ENCODE measurements at places on chromosomes 2 and 18.

DNA sequence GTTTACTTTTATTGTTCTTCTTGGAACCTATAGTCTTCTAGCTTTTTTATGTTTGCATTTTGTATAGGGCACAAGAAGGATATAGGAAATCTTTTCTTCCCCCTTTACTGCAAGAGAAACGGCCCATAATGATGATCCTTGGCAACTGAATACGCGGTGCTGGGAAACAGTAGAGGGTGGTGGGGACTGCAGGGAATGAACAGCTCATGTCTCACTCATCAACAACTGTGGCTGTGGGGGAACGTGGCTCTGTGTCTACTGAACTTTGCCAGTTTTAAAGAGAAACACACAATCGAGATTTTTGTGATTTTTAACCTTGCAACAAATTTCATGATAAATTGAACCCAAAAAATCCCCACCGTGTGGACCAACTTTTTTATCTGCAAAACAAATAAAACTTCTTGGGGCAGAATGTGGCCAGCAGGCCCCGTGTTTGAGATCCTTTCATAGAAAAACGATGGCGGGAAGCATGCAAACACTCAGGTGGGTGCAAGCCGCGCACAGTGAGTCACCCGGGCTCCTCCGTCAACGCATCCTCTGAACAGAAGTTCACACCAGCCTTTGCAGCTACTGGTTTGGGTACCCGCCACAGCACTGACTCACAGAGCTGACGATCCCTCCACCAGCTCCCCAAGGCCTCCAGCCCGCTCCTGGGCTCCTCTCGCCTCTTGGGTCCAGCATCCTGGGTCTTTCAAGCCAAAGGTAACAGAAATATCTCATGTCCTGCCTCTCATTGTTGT is 149.3 kb downstream of the COL6A3 start:
- DNase-seq: no peak

DNA sequence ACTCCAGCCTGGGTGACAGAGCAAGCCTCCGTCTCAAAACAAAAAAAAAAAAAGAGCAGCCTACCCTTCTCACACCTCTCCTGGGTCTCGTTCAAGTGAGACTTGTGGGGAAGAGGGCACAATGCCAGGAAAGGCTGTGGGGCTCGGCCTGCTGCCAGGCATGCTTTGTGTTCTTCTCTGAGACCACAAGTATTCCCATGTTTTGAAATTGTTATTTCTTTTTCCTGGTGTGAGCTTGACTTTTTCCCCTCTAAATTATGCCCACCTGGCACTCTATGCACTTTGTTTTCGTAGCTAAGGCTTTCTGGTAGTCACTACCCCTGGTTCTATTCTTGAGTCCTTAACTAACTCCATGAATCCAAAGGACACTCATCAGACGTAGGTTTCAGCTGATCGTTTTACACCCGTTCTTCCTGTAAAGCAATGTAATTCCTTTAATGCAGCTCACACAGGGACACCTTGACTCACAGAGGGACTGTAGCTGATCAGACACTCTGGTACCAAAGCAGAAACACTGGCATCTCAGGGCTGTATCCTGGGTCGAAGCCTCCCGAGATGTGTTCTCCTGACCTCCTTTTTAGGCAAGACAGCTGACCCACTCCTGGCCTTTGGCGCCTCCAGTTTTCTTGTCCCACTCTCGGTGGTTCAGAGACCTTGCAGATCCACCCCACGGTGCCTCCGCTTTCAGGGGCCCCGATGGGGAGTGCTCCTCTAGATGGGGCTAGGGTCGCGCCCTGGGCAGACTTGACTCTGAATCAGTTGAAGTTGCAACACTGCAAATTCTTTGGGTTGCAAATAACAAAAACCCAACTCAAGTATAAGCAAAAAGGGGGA is 193.3 kb upstream of the AGAP1 start:
- DNase-seq: no peak

GRCh38 chr2:107999158-107999557 is 12.8 kb downstream of the SLC5A7 start:
- no peak for DNase-seq

- DNase-seq: no peak
Measured at GRCh38 chr2:47177043-47177565, 22.0 kb upstream of the STPG4 start.

DNA sequence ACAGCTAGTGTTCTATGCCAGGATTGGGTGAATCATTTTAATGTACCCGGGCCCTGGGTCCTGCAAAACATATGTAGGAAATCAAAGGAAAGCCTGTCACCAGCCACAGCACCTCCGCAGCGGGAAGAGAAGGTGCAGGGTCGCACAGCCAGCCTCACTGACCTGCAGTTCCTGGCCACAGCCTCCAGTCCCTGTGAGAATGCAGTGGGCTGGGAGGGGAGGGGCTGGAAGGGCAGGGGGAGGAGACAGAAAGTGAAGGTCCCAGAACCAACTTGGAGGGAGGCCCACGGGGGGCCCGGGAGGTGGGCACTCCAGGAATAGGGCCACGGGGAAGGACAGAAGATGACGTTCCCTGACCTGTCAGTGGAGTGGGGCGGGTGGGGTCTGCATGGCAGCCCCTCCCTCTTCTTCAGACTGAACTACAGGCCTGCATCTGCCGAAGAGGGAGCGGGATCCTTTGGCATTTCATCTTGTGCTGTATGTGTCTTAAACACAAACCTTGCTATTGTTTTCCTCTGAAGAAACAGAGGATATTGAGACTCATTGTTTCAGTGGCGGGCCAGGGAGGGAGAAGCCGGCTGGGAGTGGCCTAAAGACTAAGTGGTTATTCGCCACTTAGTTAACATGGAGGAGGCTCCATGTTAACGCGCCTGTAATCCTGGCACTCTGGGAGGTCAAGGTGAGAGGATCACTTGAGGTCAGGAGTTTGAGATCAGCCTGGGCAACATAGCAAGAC is 7.5 kb downstream of the MAL start:
- no peak for DNase-seq

GRCh38 chr2:210541290-210541902 is 15.0 kb upstream of the CPS1 start:
- no peak for DNase-seq

- no peak for DNase-seq
Measured at GRCh38 chr2:102340778-102341177, 14.8 kb upstream of the IL18R1 start.

GRCh38 chr2:127623388-127624319 is 22.3 kb upstream of the GPR17 start:
- DNase-seq: no peak

GRCh38 chr2:22525681-22526080 is 859.3 kb upstream of the KLHL29 start:
- no peak for DNase-seq

- DNase-seq: no peak
Measured at GRCh38 chr2:47300609-47301276, 102.2 kb upstream of the MSH2 start.

DNA sequence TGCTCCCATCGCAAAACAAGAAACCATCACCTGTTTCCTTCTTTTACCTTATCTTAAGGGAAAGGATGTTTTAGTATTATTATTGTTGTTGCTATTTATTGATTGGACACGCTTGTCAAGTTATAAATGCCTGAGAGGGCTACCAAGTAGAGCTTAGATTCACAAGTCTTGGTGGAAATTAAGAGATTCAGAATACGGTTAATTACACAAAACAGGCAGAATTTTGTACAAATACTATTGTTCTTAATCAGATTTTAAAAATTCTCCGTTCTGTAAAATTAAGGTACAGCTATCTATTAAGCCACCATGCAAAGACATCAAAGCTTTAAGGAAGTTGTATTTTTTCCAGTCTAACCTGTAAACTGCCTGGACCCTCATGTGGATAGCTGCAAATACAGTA is 1.1 kb upstream of the ZNF521 start:
- DNase-seq: no peak

GRCh38 chr2:3168230-3168891 is 209.3 kb downstream of the EIPR1 start:
- no peak for DNase-seq

DNA sequence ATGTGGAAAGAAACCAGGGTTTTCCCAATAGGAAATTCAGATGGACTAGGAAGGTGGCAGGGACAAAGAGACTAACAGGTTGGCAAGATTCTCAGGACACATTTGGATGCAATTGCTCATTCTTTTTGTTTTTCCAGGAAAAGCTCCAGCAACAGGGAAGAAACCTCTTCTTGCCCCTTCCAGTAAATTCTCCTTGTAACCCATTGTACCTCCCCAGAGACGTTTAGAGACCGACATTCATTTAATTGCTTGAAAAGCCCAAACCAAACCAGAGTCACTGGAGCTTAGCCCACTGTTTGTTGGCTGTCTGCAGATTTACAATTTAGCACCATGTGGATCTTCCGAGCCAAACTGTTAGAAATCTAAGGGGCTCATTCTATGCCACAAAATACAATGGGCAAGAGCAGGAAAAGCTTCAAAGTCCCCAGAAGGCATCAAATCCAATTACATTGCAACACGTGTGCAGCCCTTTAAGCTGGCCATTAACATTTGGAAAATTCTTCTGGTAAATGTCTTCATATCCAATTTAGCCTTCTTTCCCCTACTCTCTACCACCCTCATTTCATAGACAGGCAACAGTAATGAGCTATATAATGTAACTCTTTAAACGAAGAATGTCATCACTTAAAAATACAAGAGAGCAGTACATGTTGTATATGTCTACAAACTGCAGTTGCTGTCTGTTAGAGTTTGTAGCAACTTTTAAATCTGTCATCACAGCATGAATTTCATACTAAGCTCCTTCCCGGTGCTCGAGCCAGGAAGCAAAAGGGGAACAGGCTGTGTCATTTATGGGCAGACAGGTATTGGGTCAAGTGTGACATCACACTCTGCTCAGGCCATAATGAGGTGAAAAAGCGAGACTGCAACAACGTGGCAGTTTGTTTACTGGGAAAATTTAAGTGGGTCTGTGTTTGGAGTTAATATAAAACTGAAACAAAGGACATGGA is 235.6 kb upstream of the HNRNPA3 start:
- DNase-seq: no peak

GRCh38 chr2:191165176-191165643 is 14.4 kb upstream of the STAT4 start:
- no peak for DNase-seq

- no peak for DNase-seq
Measured at GRCh38 chr18:13161276-13161899, 57.2 kb upstream of the LDLRAD4 start.

- DNase-seq: no peak
Measured at GRCh38 chr2:174585657-174586252, 11.8 kb downstream of the WIPF1 start.

- no peak for DNase-seq
Measured at GRCh38 chr18:40569605-40570004, 1385.4 kb upstream of the PIK3C3 start.

GRCh38 chr2:189933911-189934399 is 128.6 kb downstream of the MSTN start:
- no peak for DNase-seq

- DNase-seq: no peak
Measured at GRCh38 chr2:11102466-11102865, 52.8 kb upstream of the SLC66A3 start.

DNA sequence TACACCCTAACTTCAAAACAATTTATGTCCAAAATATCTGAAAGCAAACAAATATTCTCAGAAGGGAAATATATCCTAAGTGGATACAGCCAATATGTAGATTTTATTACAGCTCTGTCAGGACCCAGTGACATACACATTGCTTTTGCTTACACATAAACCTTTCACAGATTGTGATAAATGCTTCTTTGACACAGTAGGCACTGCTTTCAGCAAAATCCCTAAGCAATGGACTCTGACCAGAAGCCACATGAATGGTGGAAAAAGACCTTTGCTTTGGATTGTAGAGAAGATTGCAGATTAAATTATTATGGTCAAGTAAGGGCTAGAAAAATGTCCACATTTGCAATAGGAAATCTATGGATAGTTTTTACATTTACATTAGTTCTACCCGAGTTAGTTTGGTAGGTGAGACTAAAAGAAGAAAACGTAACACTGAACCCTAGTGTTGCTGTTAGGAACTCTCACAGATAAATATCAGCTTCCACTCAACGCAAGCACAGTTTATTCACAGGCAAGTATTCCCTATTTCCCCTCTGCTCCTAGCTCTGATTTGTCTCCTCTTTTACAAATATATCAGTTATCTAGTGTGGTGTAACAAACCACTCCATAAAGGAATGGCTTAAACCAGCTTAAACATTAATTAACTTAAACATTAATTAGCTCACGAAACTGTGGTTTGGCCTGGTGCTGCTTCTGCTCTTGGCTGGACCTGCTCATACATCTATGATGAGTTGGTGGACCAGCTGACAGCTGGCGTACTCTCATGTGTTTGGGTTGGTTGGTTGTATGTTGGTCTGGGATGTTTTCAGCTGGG is 23.6 kb upstream of the SERPINE2 start:
- DNase-seq: no peak

DNA sequence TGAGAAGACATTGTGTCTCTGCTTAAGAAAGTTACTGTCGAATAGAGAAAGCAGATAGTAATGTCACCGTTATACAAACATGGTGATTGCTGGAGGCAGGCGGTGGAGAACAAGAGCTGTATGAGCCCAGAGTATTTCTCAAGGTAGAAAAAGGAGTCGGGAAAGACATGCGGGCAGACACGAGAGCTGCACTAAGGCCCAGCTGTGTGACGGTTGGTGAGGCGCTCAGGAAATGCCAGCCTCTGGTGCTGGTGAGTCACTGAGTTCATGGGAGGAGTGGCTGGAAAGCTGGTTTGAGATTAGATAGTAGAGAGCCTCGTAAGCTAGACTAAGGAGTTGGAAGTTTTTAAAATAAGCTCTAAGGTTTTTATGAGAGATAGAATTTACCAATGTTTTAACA is 390.9 kb upstream of the TRIB2 start:
- DNase-seq: no peak

GRCh38 chr2:102826904-102827303 is 65.1 kb downstream of the TMEM182 start:
- no peak for DNase-seq

DNA sequence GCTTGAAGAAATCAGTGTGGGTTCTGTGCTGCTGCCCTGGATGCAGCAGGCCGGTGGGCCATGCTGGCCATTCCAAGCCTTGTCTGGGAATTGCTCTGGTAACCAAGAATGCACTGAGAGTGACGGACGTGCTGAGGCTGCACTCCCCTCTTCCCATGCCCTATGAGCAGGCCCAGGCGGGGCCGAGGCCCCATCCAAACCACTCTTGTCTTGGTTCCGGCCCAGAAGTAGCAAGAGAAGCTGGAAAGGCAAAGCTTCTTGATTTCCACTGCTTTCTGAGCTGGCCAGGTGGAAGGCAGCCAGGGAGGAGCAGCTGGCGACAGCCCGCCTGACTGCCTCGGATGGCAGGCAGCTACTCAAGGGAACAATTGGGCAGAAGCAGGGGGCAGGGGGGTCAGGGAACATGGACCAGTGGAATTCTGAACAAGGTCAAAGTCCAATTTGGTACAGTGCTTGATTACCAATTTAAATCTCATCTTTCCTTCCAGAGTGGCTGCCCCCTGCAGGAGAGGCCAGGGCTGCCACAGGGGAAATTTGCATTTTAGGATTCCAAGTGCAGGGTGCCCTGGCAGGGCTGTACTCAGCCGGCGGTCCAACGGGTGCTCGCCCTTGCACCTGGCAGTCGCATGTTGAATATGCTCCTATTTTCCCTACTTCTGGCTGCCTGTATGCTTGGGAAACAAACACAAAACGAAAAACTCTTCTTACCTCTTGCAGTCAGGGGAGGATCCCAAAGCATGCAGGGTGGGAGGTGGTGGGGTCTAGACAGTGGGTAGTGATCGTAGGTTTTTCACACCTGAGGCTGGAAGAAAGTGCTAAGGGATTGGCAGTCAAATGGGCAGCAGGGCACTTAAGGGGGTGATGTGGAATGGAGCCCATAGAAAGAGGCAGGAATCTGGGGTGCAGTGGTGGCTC is 67.3 kb downstream of the LIPG start:
- no peak for DNase-seq

- no peak for DNase-seq
Measured at GRCh38 chr2:105409717-105410116, 10.9 kb upstream of the FHL2 start.

- DNase-seq: no peak
Measured at GRCh38 chr2:64837925-64838641, 151.1 kb upstream of the SLC1A4 start.

Measured in activated naive CD4-positive, alpha-beta T cell (primary cell).